Kasumi-1 (cell line): ENCODE measurements at places on chromosomes 5 and 9.
A peak's percentile ranks its signal among the peaks of the same experiment; 100 is the strongest.

DNA sequence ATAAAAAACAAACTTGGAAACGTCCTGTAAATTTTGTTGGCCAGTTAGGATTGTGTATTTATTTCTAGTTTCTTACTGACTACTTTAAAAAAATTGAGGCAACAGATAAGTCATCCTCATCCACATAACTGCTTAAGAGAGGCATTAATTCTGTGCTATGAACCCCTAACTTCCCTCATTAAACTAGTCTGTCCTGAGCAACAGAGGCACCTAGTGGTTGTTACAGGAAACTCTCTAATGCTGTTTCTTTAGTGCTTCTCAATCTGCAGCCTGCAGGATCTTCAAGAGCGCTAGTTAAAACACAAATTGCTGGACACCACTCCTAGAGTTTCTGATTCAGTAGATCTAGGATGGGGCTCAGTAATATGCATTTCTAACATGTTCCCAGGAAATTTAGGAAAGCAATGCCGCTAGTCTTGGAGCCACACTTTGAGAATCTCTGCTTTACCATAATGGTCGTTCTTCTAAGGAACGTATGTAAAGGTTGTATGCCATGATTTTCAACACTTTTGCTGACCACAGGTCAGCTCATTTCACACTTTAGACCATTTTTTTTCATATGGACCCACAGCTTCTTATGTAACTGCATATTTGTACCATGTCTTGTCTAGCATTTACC lies 410.1 kb upstream of the SMARCA2 start:
- peak; percentile 49 for DNase-seq

- no peak for DNase-seq
These were observed 72.1 kb downstream of the C7 start for GRCh38 chr5:40981420-40981819.

DNA sequence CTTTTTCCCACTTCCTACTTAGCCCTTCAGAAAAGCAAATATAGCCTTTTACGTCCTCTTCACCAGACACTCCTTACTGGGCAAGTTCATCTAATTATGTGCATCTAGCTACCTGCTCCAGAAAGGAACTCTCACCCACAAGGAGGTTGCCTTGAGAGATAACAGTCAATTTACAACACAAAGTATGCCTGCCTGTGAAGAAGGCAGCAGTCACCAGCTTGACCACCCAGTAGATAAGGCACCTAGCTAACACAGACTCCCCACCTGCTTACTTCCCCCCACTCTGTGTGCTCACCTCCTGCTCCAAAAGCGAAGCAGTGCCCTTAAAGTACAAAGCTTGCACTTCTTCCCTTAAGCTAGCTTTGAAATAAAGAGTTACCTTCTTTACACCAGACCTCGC lies 111.7 kb upstream of the MRPS30 start:
- no peak for DNase-seq

DNA sequence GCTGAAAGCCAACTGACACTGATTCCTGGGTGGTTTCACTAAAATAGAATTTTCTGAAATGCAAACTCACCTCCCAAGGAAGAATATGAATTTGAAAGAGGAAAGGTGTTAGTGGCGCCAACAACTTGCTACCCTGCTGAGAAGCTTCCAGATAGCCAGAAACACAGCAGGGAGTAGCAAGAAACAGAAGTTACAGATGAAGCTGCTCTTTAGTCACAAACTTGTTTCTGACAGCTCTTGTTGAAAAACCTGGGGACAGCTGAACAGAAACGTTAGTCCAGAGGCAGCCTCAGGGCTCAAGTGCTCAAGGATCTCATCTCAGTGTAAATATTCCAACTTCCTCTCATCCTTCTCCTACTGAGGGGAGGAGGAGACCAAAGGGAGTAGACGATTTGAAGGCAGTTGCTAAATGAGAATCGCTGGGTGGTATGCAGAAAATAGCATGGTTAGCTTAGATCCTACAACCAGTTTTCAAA lies 184.1 kb downstream of the PDE4D start:
- no peak for DNase-seq

DNA sequence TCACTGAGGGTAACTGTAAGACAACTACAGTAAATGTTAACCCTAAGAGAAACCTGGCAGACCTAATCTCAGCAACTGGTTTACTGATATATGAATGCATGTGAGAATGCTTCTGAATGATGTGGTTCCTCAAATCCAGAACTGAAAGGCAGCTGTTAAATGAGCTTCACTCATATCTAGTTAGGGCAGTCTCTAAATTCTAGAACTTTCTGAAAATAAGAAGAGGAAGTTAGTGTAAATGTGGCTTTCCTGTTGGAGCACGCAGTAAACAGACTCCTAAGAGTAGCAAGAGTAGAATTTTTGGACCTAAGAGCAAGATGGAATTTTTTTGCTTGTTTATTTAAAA lies 117.9 kb upstream of the KCNN2 start:
- DNase-seq, result peak; percentile 33

GRCh38 chr5:14379739-14380497 lies 201.7 kb upstream of the OTULINL start:
- DNase-seq, result no peak

DNA sequence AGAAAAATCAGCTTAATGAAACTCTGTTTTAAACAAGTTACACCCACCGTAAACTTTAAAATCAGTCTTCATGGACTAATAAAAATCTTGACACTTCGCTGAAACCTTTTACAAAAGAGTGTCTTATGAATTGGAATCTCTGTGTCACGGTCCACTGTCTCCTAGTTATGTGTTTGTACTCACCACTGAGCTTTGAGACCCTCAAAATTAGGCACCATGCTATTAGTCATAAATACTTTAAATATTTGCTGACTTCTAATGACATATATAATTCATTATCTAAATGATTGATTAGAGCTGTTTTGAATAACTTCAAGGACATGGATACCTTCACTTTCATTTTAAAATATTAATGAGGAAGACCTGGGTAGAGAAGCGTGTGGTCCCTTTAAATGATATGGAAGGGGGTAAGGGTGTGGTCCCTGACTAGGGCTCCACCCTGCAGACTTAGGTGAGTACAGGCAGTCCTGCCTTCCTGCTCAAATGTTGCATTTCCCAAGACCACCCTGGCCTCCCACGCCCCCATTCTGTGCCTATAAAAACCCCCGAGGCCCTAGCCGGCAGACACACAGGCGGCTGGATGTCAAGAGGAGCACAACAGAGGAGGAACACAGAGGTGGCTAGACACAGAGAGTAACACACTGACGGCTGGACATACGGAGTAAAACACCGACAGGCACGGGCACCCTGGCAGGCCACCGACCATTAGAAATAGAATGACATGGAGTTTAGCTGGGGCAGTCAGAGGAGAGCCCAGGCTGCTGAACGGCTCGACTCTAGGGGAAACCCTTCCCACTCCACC lies 179.0 kb upstream of the CDH9 start:
- DNase-seq, result no peak
